ENCODE measurements at places on chromosomes 2 and 18.

- DNase-seq, result no peak
Measured at GRCh38 chr2:100064165-100064564, 78.2 kb downstream of the AFF3 start.

DNA sequence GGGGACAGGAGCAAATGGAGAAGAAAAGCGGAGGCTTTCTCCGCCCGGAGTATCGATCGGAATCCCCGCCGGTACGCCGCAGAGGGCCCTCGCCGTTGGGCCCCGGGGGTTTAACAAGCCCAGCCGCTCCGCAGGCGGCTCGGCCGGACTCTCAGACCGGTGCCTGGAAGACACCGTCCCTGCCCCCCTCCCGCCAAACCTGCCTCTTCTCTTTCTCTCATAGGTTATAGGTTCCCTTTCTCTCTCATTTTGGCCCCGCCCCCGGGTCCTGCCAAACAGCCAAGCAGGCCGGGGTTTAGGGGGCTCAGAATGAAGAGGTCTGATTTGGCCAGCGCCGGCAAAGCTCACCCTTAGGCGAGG is 4.4 kb downstream of the ONECUT2 start:
- DNase-seq, result no peak

- DNase-seq, result no peak
Measured at GRCh38 chr2:45178359-45178758, 169.1 kb upstream of the SIX2 start.

GRCh38 chr2:207734636-207735512 is 23.4 kb downstream of the CCNYL1 start:
- no peak for DNase-seq

- no peak for DNase-seq
Measured at GRCh38 chr18:9421096-9421900, 54.0 kb upstream of the RALBP1 start.

GRCh38 chr2:177313162-177313781 is 48.7 kb upstream of the NFE2L2 start:
- no peak for DNase-seq

DNA sequence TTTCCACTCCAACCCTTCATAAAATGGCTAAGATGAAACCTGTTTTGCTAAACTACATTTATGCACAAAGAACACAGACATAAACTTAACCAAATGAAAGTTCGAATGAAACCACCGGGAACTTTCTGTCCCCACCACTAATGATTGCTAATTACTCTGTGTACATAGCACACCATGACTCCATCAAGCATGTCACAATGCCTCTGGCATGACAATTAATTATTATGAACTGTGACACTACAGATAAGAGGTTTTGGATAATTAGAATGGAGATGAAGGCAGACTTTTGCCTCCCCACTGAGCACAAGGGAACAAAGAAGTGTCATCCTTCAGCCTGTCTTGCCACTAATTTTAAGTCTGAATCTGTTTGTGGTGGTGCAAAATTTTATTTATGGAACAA is 1.5 kb downstream of the DAPL1 start:
- no peak for DNase-seq

GRCh38 chr18:58201733-58202730 is 158.0 kb downstream of the NEDD4L start:
- no peak for DNase-seq

- DNase-seq, result peak; percentile 11
Measured at GRCh38 chr2:138503652-138504051, 2.1 kb downstream of the SPOPL start.

- no peak for DNase-seq
Measured at GRCh38 chr2:9844036-9844483, 786 bp downstream of the TAF1B start.

DNA sequence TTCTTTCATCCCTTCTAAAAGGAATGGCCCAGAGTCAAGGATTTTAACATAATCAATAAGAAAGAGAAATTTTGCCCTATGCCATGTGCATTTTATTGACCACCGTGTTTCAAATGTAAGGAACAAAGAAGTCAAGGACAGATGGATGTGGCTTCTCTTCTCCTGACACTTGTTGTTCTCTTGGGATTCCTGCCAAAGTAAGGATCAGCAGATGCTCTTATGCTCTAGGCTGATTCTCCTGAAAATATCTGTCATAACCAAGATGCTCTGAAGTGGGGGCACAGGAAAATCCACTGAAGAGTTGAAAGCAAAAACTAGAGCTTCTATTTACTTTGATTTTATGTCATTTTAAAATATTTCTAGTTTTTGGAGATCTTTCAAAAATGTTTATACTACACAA is 72.9 kb upstream of the SYT4 start:
- no peak for DNase-seq

- DNase-seq, result no peak
Measured at GRCh38 chr2:207504513-207505170, 25.1 kb upstream of the CREB1 start.

DNA sequence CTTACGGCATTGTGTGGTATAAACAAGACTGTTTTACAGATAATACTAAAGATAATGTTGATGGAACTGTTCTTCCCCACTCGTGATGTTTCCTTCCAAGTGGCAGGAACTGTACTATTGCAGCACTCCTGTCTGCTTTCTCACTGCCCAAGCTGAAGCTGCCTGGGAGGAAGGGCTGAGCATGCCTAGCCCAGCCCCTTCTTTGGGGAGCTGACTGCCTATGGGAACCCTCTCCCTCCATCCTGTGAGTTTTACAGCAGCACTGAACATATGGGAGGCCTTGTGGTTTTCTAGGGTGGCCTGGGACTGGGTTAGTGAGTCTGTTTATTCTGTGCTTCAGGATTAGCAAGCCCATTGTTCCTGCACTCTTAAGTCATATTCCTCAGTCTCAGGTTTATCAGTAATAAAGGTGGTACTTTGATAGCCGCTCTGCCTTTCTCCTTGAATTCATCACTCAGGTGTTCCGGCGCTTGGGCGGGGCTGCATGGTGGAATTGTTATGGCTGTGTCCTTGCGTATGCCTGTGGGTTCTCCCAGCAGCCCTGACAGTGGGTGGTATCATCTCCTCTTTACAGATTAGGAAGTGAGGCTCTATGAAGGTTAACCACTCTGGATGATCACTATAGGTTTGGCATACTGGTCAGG is 379.7 kb downstream of the PTPRM start:
- no peak for DNase-seq

GRCh38 chr2:23375448-23375847 is 9.5 kb upstream of the KLHL29 start:
- DNase-seq, result peak; percentile 43

GRCh38 chr18:22900558-22901238 is 32.4 kb upstream of the RBBP8 start:
- DNase-seq, result no peak

GRCh38 chr2:201366146-201366545 is 9.0 kb upstream of the FLACC1 start:
- DNase-seq, result no peak

GRCh38 chr2:160043265-160043664 is 19.1 kb downstream of the PLA2R1 start:
- no peak for DNase-seq

GRCh38 chr2:199309973-199310372 is 147.8 kb downstream of the SATB2 start:
- DNase-seq, result no peak

- no peak for DNase-seq
Measured at GRCh38 chr18:73462092-73462491, 594.3 kb upstream of the NETO1 start.

DNA sequence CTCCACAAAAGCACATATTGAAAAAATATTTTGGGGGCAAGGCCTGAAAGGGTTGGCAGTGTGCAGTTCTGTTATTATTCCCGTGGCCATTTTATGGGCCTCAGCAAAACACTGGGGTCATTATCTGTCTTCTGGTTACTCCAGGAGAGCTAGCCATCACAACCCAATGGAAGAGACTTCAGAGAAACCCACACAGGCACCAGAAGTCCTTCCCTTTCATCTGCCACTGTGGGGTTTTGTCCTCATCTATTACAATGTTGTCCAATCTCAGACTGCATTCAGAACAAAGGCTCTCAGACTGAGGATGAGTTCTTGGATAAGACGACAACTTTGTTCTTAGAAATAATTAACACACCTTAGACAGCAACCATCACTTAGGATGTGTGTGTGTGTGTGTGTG is 98.4 kb downstream of the PIEZO2 start:
- no peak for DNase-seq

GRCh38 chr2:239253264-239253663 is 147.6 kb downstream of the HDAC4 start:
- peak; percentile 25 for DNase-seq

- DNase-seq, result no peak
Measured at GRCh38 chr2:146173934-146174333, 1654.0 kb upstream of the ZEB2 start.

- no peak for DNase-seq
Measured at GRCh38 chr2:108171657-108172056, 68.1 kb upstream of the SULT1C3 start.

DNA sequence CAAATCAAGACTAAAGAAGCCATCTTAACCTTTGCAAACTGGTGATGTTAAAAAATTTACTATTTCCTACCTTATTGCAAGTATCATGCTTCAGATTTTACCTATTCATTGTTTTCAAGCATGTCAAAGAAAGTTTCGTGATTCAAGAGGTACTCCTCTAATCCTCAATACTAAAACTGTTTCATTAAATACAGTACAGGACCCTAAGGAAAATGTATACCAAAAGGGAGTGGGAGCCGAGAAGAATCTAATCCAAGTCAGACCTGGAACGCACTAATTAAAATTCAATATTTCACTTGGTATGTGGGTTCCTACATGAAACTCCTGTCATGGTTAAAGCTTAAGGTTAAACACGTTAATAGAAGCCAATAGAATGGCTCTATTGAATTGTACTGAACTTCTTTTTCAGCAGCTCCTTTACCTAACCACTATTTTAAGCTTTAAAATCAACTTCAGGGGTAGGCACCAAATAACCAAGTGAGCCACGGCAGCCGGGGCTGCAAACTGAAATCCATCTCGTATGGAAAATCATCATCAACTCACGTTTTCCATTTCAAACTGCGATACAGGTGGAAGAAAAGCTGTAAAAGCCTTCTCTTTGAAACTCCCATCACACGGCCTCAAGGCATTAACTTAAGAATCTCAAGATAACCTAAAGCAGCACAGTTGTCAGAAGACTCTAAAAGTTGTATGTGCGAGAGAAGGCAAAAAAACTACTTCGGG is 188.8 kb downstream of the ZEB2 start:
- DNase-seq, result peak; percentile 60

GRCh38 chr18:75066936-75067335 is 142.0 kb downstream of the PTGR3 start:
- DNase-seq, result no peak

GRCh38 chr2:110995911-110996310 is 124.8 kb upstream of the BCL2L11 start:
- DNase-seq, result no peak

GRCh38 chr18:12516049-12516630 is 108.4 kb downstream of the PRELID3A start:
- no peak for DNase-seq

- no peak for DNase-seq
Measured at GRCh38 chr2:226396541-226396940, 403.1 kb downstream of the IRS1 start.

DNA sequence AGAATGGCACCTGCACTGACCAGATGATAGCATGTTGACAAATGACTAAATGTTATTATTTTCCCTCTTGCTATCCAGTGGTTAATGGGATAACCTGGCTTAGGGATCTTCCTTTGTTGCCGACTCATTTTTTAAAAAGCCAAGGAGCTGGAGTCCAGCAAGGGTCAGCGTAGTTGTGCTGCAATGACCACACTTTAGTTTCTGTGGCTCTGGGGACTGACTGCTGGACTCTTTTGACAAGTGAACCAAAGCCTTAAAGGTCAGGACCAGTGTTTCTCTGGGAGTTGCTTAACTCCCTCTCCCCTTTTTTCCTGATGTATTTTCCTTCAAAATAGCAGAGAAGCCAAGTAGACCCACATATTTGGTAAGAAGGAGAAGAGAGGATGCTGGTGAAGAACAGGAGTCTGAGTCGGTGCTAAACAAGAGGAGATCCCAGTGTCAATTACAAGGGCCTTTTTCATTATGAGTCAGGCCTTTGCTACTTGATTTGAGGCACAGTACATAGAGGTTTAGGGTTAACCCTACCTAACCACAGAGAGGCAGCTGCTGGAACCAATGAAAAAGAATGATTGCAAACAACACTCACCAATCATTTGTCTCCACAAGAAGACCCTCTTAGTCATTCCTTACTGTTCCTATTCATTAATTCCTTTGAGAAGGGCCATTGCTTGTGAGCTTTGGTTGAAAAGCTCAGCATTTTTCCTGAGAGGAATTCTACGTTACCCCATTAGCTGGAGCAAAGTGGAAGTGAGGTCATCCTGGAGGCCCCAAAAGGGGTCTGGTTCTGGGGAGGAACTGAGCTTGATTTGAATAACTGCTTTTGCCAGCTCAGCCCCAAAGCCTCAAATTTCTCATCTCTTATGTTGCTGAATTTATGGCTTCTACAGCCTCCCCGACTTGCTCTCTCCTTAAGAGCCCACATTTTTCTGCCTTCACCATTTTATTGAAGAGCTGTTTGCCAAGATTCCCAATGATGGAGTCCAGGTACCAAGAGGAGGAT is 137.6 kb upstream of the HNMT start:
- DNase-seq, result no peak

DNA sequence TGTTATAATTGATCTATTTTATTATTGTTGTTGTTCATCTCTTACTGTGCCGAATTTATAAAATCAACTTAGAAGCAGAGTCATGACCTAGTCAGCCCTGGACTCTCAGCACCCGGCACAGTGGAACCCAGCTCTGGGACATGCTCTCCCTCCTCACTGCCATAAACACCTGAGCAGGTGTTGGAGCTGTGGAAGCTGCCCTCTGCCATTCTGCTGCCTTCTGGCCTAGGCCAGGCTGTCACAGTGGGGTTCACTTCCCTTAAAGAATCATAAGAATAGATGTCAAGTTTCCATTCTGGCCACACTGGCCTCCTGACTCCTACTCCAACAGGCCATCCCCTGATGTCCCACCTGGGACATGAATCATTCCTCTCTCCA is 192.2 kb downstream of the ZFP36L2 start:
- no peak for DNase-seq

DNA sequence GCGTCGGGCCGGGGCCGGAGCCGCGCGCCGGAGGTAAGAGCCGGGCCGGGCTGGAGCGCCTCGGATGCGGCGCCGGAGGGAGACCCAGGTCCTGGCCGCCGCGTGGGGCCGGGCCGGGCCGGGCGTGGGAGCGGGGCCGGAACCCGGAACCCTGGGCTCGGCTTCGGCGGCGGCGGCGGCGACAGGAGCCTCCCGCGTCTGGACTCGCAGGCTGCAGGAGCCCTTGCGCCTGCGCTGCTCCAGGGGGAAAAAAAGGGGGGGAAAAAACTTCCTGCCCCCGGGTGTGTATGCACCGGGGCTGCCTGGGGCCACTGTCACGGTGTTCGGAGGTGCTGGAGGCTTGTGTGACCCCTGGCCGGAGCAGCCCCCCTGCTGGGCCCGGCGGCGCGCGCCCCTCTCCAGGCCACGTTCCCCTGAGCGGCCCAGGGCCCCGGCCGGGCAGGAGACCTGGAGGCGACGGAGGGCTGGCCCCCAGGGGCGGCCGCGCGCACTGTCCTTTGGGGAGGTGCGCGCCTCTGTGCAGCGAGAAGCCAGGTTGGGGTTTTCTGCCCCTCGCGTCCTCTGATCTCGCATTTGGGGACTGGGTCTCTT is 864 bp downstream of the KLHL29 start:
- DNase-seq, result no peak

- DNase-seq, result no peak
Measured at GRCh38 chr18:39741755-39742466, 2176.3 kb upstream of the CELF4 start.

GRCh38 chr2:66985906-66986305 is 411.2 kb upstream of the ETAA1 start:
- DNase-seq, result no peak

- DNase-seq, result no peak
Measured at GRCh38 chr2:25234738-25235137, 66.4 kb upstream of the POMC start.

Data from hematopoietic multipotent progenitor cell treated with erythropoietin and hydrocortisone succinate and interleukin-3 and kit ligand, for 8 days (in vitro differentiated cells).